Activated T-helper 1 cell treated with Interleukin-2 at 50 U/mL for 16 hours (primary cell): ENCODE measurements at places on chromosomes 16 and 17.

GRCh38 chr16:55039511-55039910 lies 108.8 kb downstream of the IRX5 start:
- no peak for DNase-seq

DNA sequence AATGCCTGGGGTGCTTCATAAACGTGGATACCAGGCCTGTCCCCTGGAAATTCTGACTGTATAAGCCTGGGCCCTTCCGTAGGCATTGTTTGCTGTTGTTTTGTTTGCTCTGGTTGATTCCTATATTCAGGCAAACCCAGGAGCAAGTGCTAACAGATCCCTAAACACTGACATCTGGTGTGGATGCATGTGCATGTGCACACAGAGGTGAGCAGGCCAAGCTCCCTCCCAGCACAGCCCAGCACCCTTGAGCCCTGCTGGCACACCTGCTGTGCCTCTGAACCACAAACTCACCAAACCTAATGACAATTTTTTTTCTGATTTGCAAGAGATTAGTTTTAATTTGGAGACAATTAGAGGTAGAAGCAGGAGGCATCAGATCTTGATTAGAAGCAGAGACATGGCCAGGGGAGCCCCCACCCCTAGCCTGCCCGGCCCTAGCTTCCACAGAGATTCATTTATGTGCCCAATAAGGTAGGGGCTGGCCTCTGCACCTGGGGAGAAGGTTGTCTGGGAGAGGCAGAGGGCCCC lies 40.4 kb downstream of the TMEM132E start:
- no peak for DNase-seq

GRCh38 chr16:78519896-78520295 lies 420.4 kb downstream of the WWOX start:
- DNase-seq: no peak

- DNase-seq: no peak
Measured at GRCh38 chr17:81008140-81008539, 16.5 kb downstream of the CHMP6 start.
